ENCODE measurements at places on chromosomes 3 and 15.

- DNase-seq, result no peak
Measured at GRCh38 chr3:79368403-79368802, 399.4 kb downstream of the ROBO1 start.

DNA sequence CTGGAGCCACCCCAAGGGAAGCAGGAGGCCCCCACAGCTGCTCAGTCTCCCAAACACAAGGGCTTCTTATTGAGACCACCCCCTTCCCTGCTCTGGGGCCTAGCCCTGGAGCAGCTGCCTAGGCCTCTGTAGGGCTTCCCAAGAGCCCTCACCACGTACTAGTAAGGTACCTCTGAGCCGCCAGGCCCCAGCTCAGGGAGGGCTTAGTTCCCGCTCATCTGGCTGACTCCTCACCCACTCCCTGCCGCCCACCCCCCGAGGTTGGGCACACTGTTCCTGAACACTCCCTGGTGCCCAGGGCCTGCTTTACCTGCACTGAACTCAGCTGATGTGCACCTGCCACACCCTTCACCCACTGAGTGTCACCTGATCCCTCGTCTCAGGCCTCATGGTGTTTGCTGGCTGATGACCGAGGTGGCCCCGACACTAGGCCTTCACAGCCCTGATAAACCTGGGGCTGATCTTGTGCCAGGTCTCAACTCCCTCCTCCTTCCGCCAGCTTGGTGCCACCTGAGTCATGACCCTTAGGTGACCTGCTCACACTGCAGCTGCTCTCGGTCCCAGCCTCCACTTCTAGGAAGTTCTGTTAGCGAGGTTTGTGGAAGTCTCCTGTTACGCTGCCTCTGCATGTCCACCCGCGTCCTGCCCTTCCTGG, 18.0 kb upstream of the SPTBN5 start:
- no peak for DNase-seq

GRCh38 chr3:81302045-81302444, 459.4 kb downstream of the GBE1 start:
- DNase-seq, result no peak

GRCh38 chr15:93866476-93866875, 364.9 kb upstream of the MCTP2 start:
- no peak for DNase-seq

- DNase-seq, result no peak
Measured at GRCh38 chr3:188198001-188198400, 44.0 kb downstream of the LPP start.

GRCh38 chr15:91151781-91152563, 51.9 kb downstream of the SV2B start:
- no peak for DNase-seq

DNA sequence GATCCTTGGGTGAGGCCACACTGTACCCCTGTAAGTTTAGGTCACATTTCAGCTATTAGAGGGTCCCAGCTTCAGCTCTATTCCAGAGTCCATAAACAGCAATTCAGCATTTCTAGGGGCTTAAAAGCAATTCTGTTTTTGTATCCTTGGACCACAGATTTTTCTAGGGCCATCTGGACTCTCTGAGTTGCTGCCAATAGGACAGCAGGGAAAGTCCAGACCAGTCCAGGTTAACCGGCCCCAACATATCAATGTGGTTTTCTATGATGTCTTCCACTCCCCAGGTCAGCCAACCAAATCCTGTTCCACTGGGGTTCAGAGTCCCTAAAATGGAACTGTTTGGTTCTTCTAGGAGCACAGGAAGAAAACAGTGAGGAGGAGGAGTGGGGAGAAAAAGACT, 40.0 kb downstream of the TYRO3 start:
- no peak for DNase-seq

- peak; percentile 84 for DNase-seq
Measured at GRCh38 chr3:124860599-124860998, 26.6 kb downstream of the ITGB5 start.

- peak; percentile 93 for DNase-seq
Measured at GRCh38 chr3:39166134-39166710, 12.8 kb upstream of the CSRNP1 start.
